ENCODE measurements at places on chromosomes 4 and X. TPM values are rescaled to one million over a fixed set of nuclear protein-coding genes. Genes with fewer than 3 reads are reported as not detected.
A peak's percentile ranks its signal among the peaks of the same experiment; 100 is the strongest.

GAGE12F gene
- not detected for total RNA-seq

DNA sequence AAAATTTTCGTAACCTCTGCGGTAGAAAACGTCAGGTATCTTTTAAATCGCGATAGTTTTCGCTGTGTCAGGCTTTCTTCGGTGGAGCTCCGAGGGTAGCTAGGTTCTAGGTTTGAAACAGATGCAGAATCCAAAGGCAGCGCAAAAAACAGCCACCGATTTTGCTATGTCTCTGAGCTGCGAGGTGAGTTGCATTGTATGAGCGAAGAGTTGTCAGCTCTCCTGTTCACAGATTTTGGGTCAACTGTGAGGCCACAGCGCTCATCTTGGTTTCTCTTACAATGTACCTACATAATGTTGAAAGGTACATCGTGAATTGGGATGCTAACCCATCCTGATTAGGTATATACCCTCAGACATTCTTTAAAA is 486 bp downstream of the CLCN3 start:
- DNase-seq: no peak

GRCh38 chr4:184489771-184490170 is 15.4 kb upstream of the IRF2 start:
- DNase-seq: no peak

- no peak for DNase-seq
These were observed 587.4 kb downstream of the RPA4 start for GRCh38 chrX:97471071-97471470.

- DNase-seq: no peak
These were observed 786 bp upstream of the ZFX start for GRCh38 chrX:24148535-24149350.

DNA sequence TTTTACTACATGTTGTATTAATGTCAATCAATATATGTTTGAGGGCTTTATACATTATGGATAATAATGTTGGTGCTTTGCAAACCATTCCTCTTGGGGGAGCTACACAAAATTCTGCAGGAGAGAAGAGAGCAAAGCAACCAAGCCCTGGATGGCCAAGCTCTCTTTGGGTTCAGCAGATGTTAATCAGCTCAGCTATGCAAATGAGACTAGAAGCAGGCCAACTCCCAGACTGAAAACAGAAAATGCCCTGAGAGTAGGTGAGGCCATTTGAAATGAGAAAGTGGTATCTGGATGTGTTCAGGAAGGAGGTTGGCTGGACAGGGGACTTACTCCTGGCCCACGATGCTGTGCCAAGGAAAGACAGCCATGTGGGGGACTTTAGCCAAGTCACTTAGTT is 387.0 kb downstream of the BCOR start:
- no peak for DNase-seq

- DNase-seq: no peak
These were observed 21.2 kb upstream of the CYP4V2 start for GRCh38 chr4:186169945-186170802.

DNA sequence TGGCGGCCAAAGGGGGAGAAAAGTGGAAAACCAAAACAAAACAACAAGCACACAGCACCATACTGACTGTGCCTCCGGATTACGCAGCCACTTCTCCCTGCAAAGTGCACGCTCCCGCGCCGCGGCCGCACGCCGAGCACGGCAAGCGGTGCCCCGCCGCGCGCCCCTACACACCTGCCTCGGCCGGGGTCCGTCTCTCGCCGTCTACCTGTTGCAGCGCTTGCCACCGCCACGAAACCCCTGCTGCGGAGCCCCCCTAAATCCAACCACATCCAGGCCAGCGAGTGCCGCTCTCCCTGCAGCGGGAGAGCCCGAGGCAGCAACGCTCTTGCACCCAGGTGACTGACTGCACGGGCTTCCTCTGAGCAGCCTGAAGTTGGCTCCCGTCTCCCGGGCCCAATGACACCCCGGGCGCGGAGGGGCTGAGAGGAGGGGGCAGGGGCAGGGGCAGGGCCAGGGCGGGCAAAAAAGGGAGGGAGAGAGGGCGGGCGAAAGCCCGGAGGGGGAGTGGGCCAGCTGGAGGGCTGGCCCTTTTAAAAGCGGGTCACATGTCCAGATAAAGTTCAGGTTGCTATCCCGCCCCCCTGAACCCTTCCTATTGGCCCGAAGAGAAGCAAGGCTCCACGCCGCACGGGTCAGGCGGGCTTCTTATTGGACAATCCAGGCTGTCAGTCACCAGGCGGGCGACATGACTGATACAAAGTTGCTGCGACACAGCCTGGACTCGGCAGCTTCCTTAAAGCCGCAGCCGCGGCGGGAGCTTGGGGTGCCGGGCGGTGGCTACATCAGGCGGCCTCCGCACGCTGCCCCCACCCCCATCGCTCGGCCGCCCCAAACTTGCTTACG is at the start of gene NR3C2:
TSS of gene NR3C2 (minus strand) at position 429 of the 846 bp plus-strand sequence.
- peak; percentile 99 for DNase-seq

COL4A5 gene
- 57.7 TPM for total RNA-seq

LUZP4 gene
- total RNA-seq: not detected

DNA sequence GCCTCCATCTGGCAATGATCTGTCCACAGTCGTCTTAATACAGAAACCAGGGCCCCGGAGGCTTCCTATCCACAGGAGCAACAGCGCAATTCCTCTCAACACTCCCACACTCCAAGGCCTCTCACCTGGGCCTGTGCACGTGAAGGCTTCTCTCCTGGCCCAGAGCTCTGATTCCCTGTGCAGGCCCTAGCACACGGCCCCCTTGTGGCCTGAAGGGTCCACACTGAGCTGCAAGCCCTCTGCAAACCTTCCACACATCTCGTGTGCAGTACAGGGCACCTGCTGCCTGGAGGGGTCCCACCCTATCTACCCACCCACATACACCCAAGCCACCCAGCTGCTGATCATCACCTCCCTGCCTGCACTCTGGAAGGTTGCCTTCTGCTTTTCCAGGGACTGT is 150.1 kb upstream of the NUDT10 start:
- no peak for DNase-seq
